ENCODE measurements at places on chromosomes 3 and 15.

- DNase-seq = no peak
Measured at GRCh38 chr15:90595763-90596155, 66.0 kb downstream of the CRTC3 start.

DNA sequence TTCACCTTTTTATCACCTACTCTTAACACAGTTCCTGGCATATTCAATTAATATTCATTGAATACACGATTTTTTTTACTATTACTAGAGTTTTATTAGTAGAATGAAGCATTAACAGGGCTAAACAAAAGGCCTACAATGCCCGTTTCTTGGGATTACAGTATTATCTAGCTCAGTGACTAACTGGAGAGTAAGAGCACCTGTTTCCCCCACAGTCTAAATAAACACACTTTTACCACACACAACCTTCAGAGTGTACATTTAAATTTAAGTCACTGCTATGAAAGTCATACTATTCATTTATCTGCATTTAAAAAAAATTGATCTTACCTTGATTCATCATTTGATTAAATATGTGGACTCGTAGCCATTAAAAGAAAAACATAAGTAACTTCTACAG lies 74.8 kb downstream of the PLOD2 start:
- no peak for DNase-seq

- no peak for DNase-seq
Measured at GRCh38 chr3:100591411-100591810, 18.0 kb upstream of the ADGRG7 start.

DNA sequence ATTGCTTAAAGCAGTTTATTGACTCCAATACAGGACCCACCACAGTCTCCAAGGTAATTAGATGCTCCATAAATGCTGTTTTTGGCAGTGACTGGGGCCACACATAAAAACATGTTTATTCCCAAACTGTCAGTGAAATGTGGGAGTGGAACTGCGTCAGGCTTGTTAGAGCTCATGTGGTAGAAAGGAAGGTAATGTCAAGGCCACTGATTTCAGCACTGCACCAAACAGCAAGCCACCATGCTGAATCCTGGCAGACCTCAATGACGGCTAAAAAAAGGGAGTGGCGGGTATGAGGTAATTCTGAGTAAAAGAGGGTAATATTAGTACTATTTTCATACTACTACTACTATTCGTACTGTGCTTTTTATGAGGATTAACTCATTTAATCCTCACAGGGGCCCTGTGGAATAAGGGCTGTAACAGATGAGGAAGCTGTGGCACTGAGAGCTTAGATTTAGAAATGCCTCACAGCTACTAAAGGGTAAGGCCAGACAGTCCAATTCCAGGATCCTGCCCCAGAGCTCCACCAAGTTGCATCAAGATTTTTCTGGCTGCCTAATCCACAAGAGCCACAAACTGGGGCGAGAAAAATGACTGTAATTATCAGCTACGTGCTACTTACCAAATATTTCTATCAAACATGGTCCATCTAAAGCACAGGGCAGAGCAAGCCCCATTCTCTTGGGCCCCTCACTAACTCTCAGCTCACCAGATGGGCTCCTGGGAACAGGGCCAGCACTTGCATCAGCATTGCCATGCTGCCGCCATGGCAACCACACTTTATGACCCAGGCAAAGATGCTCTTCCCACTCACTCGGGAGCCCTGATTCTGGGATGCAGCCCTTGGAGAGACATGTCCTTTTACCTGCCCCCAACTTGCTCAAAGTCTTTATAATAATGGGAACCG lies 83.6 kb upstream of the SPATA12 start:
- DNase-seq = no peak

- no peak for DNase-seq
Measured at GRCh38 chr15:24761704-24762302, 86.2 kb downstream of the NPAP1 start.
